ENCODE measurements at places on chromosomes 6 and 20.

DNA sequence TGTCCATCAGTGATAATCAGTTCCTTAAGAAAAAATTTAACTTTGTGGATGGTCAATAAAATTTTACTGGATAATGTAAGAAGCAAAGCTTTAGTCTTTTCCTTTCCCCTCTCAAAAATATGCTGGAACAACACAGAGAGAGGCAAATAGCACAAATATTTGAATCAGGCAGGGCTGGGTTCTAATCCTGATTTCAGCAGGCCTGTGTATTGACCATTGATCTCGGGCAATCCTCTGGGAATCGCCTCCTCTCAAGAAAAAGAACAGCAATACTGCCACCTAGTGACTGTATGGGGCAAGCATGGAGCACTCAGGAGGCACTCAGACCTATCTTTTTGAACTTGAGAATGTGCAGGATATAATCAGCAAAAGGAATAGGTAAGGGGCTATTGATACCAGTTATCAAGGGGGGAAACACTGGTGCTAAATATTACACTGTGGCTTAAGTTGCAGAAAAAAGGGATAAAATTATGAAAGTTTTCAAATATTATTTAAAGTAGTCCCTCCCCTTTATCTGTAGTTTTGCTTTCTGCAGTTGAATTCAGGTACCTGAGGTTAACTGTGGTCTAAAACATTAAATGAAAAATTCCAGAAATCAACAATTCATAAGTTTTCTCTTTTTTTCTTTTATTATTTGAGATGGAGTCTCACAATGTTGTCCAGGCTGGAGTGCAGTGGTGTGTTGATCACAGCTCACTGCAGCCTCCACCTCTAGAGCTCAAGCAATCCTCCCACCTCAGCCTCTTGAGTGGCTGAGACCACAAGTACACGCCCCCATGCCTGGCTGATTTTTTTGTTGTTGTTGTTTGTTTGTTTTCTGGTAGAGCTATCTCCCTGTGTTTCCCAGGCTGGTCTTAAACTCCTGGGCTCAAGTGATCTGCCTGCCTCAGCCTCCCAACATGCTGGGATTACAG lies 91.8 kb upstream of the NHSL1 start:
- DNase-seq, result peak; percentile 30

- no peak for DNase-seq
Observed at GRCh38 chr6:163427498-163428254, 13.2 kb downstream of the QKI start.

GRCh38 chr6:11869672-11870340 lies 91.2 kb upstream of the ADTRP start:
- DNase-seq, result no peak

DNA sequence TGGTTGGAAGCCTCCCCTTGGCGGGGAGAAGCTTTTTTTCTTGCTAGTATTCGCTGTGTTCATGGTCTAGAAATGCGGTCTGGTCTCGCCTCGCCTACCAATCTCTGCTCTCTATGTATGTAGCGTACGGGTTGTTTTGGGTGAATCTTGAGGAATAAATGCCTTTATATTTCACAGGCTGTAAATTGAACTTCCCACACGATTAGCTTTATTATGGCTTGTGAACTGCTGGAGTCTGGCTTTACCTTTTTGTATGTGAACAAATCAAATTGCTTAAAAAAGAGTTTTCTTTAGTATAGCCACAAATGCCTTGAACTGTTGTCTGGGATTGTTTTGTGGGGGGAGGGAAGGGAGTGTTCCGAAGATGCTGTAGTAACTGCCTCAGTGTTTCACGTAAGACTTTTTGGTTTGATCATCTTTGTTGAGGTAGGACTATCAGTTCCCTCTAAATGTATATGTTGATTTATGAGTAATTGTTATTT lies 2.2 kb downstream of the INSM1 start:
- no peak for DNase-seq

DNA sequence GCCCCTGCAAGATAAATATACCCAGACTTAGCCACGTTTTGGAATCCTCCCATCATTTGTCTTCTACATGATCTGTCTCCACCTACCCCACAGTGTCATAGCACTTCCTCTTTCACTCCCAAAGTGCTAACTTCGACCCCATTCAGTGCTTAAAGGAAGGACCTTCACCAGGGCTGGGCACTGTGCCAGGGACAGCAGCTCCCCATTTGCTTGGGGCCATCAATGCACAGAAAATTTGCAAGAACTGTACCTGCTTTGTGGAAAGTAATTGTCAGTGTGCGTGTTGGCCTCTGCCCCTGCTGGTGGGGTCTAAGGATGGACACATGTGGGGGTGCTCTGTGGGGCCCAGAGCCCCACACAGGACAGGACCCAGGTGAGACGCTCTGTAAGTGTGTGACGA lies 5.2 kb upstream of the BPIFA2 start:
- no peak for DNase-seq

DNA sequence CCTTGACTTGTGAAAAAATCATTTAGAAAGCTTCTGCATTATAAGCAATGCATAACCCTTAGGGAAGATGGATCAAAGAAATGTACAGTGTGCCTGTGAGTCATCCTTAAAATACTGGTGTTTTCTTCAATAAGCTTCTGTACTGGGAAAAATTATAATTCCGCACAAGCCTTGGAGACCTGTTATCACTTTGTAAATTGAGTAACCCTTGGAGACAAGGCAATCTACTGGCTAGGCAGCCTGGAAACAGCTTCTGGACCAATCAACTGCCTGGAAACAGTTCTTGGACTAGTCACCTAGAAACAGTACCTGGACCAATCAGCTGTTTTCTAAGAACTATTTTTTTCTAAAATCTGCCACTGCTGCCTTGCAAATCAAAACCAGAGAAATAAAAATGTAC lies 25.8 kb upstream of the RNGTT start:
- DNase-seq, result no peak

- DNase-seq, result no peak
Observed at GRCh38 chr20:37881601-37882343, 21.2 kb upstream of the VSTM2L start.

- DNase-seq, result no peak
Observed at GRCh38 chr6:2914318-2914660, 11.2 kb upstream of the SERPINB9 start.

GRCh38 chr6:120363429-120363828 lies 970.9 kb downstream of the TBC1D32 start:
- DNase-seq, result no peak
